ENCODE measurements at places on chromosomes 1 and 21.
A peak's percentile ranks its signal among the peaks of the same experiment; 100 is the strongest.

GRCh38 chr1:175245324-175245723 is 52.7 kb upstream of the KIAA0040 start:
- no peak for DNase-seq

- DNase-seq, result no peak
Measured at GRCh38 chr1:80827666-80828065, 973.1 kb upstream of the ADGRL2 start.

- no peak for DNase-seq
Measured at GRCh38 chr1:26220199-26220912, 13.6 kb upstream of the CEP85 start.

DNA sequence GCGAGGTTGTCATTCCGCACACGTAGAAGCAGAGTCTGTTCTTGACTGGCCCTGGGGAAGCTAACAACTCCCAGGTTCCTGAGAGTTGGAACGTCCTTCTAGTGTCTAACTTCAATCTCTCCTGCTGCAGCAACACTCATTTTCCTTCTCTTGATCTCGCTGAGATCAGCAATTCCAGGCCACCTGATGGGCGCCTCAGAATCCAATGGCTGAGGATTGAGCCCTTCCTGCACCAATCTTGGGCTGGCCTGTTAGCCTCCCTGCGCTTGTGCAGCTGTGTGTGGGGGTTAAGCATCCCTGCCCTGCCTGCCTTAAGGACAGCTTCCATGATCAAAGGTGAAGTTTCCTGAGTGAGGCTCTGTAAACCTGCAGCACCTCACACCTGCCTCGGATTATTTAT is 87.9 kb downstream of the SYT2 start:
- no peak for DNase-seq

DNA sequence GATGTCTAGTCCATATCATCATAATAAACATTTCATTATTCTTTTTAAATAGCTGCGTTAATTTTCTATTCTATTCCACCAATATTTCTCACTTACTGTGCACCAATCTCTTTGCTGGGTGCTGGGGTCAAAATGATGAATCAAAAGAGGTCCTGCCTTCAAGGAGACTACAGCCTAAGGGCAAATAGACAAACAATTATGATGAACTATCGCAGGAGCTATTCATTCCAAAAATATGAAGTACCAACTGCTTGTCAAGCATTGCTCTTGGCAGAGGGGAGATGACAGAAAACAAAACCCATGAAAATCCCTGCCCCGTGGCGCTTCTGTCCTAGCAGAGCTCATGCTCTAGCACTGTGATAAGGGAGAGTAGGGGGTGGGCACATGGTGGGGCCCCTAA is 28.8 kb upstream of the SLC26A9 start:
- DNase-seq, result no peak

- no peak for DNase-seq
Measured at GRCh38 chr1:9013819-9014218, 12.4 kb downstream of the SLC2A7 start.

DNA sequence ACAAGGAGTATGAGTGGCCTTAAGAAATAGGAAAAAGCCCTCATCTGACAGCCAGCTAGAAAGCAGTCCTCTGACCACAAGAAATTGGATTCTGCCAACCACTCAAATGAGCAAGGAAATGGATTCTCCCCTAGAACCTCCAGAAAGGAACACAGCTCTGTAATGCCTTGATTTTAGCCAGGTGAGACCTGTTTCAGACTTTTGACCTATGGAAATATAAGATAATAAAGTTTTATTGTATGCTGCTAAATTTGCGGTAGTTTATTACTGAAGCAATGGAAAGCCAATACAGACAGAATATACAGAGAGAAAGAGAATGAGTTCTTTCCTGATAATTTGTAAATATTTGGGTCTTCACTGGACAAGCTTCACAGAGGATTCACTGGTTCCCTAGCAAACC is 28.8 kb upstream of the SELE start:
- peak; percentile 4 for DNase-seq

- DNase-seq, result no peak
Measured at GRCh38 chr21:39666681-39667315, 54.1 kb downstream of the B3GALT5 start.

GRCh38 chr1:56266359-56266758 is 313.0 kb downstream of the PLPP3 start:
- peak; percentile 20 for DNase-seq

DNA sequence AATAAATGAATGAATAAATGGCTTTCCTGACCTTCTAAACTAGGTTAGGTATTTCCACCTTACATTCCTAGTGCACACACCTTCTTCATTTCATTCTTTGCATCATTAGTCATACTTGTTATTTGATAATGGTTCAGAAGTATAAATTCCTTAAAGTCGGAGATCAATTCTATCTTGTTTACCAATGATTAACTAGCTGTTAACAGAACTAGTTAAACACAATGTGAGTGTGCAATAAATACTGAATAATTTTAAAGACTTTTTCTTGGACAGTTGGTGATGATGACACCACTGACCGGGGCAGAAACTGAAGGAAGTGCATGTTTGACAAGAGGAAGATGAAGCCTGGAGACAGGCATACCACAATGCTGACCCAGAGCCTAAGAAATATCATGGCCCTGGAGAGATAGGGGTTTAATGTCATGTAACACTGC is 207.1 kb upstream of the DEPDC1 start:
- DNase-seq, result no peak

- no peak for DNase-seq
Measured at GRCh38 chr1:219050822-219051125, 122.9 kb upstream of the LYPLAL1 start.

- DNase-seq, result peak; percentile 87
Measured at GRCh38 chr1:244224487-244225430, 173.7 kb downstream of the ZBTB18 start.

- no peak for DNase-seq
Measured at GRCh38 chr1:179003512-179004066, 22.1 kb upstream of the FAM20B start.

- DNase-seq, result no peak
Measured at GRCh38 chr1:44261171-44261817, 48.0 kb downstream of the DMAP1 start.

DNA sequence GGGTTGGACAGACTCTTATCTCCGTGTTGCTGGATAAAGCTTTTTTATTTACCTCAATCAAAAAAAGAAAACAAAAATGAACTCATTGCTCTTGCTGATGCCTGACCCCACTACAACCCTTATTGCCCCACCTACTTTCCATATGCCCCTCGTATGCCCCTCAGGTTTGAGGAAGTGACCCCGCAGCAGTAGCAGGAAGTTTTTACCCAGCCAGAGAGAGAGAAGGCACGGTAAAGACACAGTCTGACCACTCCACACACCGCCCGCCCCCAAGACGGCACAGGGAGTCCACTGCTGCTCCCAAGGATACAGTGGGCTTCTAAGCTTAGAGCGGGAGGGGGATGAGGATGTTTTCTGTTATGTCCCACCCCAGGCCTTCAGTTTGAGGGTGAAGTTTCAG is 9.8 kb downstream of the PLEKHO1 start:
- DNase-seq, result peak; percentile 65

GRCh38 chr1:206005778-206006180 is 2.6 kb upstream of the RAB7B start:
- peak; percentile 43 for DNase-seq

- peak; percentile 57 for DNase-seq
Measured at GRCh38 chr1:28370239-28371009, 884 bp downstream of the PHACTR4 start.

DNA sequence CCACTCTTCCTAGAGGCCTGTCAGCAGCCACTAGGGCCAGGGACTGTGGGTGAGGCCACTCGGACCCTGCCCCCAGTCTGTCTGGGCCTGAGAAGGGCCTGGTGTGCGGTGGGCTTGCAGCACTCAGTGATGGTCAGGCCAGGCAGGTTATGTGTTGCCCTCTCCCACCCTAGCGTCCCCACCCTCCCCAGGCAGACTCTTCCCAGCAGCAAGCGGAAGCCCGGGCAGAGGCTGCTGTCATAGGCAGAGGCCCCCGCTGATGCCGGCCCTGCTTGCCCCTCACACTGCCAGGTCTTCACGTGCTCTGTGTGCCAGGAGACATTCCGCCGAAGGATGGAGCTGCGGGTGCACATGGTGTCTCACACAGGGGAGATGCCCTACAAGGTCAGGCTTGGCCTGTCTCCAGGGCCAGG is 6.6 kb downstream of the ZBTB48 start:
- no peak for DNase-seq

DNA sequence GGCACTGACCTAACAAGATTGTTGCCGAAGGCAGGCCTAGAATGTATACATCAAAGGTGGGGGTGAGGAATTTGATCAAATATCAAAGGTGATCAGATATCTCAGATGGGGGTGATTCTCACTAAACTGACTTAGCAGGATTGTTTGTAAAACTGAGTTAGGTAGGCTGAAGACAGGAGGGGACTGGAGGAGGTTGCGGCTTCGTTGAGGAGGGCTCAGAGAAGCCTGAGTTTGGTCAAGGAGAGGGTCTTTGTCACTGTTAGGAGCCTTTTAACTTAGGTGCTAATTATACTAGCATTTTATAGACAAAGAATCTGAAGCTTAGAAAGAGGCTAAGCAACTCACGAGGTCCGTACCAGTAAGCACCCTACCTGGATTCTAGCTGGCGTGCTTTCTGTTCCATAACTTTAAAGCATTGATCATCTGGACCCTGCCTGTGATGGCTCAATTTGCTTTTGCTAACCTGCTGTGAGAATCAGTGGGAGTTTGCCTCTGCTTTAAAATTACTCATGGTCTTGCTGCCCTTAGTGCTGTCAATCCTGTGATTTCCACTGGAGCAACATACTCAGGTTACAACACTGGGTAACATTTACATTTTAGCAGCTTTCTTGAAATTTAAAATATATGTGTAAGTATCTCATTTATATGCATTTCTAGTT is 49.8 kb downstream of the ITSN1 start:
- no peak for DNase-seq

DNA sequence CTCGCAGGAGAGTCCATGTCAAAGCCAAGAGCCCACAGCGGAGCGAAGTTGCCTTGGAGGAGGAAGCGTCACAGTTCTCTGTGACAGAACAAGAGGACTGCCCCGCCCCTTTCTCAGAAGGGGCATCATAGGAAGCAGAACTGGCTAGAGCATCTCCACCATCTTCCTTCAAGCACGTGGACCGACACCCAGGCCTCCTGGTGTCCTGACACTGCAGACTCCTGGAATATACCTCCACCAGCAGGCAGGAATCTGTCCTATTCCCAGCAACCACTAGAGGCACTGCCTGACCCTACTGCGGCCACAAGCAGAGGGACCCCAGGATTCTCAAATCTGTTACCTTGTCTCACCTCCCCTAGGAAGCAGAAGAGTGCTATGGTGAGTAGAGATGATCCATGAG is 37.8 kb downstream of the GPA33 start:
- peak; percentile 35 for DNase-seq

DNA sequence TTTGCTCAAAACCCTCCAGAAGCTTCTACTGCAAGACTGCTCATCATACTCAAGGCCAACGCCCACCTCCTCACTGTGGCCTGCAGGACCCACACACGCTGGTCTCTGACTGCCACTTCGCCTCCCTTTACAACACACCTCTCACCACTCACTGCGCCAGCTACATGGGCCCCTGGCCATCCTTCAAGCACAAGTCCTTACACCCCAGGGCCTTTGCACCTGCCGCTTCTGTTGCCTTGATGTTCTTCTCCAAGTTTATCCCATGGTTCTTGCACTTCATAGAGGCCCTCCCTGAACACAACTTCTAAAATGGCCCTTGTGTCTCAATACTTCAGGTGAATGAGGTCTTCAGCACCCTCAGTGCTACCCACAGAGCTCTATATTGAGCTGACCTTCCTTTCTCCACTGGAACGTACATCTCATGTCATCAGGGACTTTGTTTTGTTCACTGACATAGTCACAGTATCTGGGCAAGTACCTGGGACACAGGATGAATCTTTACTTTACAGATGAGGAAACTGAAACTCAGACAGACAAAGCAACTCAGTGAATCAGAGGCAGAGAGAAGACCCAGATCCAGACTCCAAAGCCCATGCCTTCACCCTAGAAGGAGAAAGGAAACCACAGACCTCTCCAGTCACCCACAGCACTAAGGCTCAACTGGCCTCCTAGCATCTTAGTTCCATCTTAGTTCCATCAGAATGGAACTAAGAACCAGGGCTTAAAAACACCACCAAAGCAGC is 34.7 kb upstream of the CLSTN1 start:
- no peak for DNase-seq

DNA sequence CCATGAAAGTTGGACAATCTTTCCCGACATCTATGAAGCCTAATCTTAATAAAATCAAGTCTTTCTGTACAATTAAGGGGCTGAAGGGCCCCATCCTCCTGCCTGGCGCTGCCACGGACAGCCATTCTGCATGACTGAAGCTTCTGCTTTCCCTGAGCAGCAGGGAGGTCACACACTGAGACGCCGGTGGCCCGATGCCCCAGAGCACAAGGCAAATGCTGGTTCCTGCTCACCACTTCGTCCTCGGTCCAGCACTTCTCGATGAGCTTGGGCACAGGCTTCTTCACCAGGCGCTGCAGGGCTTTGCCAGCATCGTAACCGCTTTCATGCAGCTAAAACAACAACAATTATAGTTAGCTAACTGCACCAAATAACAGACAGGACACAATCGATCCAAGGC is 147.8 kb downstream of the SLC45A1 start:
- no peak for DNase-seq

DNA sequence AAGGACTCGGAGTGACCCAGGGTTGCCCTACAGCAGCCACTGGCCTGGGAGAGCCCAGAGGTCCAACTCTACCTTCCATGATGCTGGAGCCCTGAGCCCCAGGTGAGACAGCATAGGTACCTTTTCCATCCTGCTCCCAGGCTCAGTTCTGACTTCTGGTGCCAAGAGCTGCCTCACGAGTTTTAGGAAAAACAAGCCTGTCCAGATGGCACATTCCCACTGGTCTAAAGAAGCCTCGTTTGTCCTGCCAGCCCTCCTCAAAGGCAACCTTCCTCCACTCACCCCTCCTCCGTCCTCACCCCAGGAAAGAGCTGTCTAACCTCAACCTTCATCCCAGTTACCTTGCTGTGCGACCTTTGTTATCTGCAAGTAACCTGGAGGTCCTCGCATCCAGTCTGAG is 53.5 kb upstream of the PRELP start:
- DNase-seq, result no peak

DNA sequence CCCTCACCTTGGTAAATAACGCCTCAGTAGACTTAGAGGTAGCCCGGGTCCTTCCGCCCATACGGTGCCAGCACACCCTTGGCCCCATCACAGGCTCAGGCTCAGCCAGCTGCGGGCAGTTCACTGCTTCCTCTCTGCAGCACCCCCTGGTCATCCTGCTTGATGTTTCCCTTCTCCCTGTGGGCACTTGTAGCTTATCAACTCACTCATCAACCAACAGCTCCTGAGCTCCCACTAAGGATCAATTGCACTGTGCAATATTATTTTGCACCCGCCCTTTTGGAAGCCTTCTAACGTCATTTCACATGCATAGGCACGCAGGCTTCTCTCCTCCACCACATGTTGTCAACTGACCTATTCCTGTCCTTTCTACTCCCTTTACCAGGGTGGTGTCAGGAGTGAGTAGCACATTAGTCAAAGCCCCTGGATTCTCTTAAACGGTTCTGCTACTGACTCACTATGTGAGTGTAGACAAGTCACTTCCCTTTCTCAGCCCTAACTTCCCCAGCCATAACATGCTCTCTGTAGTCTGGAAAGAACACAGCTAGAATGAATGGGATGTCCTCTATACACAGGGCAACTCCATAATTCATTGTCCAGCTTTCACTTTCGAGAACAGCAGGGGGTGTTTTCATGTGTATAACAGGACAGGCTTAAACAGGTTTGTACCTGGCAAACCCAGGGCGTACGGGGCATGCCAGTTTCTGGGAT is 47.1 kb upstream of the IRF2BP2 start:
- DNase-seq, result peak; percentile 80

- DNase-seq, result no peak
Measured at GRCh38 chr1:55854911-55855310, 639.7 kb upstream of the USP24 start.

Data from KBM-7 (cell line).